ENCODE measurements at places on chromosomes 4 and X. TPM values are rescaled to one million over a fixed set of nuclear protein-coding genes. Genes with fewer than 3 reads are reported as not detected.

Gene RLIM
- total RNA-seq = 17.4 TPM

Gene UGT2A1
- total RNA-seq = not detected

Gene RNF128
- not detected for total RNA-seq

Gene XAGE2
- total RNA-seq = not detected

Gene CSAG1
- 0.54 TPM for total RNA-seq
